NCI-H1105 (cell line): ENCODE measurements at places on chromosomes 7 and 10.
A peak's percentile ranks its signal among the peaks of the same experiment; 100 is the strongest.

GRCh38 chr7:133290676-133291333 lies 37.9 kb downstream of the EXOC4 start:
- DNase-seq, result no peak

DNA sequence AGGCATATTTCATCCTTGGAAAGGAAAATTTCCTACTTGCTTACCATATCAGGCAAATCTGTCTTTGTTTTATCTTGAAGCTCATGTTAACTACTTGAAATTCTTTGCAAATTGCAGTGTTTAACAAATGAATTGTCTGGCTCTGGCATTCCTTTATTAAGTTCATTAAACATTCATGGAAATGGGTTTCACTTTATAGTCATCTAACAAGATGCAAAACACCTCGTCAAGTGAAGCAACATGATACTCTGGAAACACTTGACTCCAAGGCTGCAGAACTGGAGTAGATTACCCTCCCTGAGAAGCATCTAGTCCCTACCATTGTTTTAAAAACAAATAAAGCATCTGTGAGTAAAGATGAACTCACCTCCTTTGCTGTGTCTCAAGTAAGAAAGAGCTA lies 1086.9 kb downstream of the NRG3 start:
- DNase-seq, result no peak

DNA sequence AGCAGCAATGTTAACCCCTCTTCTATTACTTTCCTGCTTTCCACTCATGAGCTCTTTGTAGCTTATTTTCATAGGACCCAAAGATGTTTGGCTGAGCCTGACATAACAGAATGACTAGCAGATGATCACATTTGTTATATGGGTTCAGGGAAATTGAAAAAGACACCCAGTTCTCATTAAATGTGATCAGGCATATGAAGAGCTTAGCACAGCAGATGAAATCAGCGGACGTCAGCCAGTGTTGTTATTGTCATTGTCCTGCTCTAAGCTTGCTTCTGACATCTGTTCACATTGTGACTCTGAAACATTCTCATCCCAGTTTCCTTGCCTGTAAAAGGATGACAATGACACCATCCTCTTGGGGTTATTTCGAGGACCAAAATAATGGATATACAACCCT lies 43.5 kb downstream of the FAM241B start:
- DNase-seq, result no peak

- DNase-seq, result no peak
These were observed 26.9 kb downstream of the MYPN start for GRCh38 chr10:68135922-68136792.

DNA sequence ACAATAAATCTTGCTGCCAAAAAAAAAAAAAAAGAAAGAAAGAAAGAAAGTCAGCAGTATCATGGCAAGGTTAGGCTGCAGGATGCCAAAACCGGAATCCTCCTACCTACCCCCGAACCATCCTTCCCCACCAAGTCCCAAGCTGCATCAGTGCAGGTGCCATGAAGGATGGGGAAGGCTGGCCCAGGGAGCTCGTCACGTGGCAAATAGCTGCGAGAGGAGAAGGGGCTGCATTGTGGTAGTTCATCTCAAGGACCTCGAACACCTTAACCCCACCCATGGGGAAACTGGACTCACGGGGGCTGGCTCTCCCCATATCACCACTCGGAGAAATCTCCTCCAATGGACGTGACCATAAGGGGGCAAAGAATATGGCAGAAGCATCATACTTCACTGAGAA lies 86.2 kb downstream of the TACC2 start:
- DNase-seq, result no peak

DNA sequence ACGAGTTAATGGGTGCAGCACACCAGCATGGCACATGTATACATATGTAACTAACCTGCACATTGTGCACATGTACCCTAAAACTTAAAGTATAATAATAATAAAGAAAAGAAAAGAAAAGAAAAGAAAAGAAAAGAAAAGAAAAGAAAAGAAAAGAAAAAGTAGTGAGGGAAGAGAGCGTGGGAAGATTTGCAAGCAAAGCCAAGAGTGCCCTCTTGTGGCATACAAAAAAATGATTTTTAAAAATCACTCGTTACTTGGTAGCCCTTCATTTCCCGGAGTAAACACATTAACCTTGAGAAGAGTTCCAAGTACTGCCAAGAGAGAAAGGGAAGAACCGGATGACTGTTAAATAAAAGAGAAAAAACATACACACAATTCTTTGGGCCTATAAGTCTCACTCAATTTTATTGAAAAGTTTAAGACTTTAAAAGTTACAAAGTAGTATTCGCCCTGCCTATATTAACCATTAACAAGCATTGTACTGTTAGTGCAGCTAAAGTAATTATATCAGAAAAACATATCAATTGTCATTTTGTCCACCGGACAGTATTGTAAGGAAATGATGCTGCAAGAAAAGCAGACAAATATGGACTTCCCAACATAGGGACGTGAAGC lies 6.2 kb upstream of the CH25H start:
- DNase-seq, result no peak

GRCh38 chr7:154200241-154200640 lies 148.0 kb downstream of the DPP6 start:
- no peak for DNase-seq

- DNase-seq, result no peak
These were observed 238.7 kb upstream of the PRSS58 start for GRCh38 chr7:142496545-142496991.

DNA sequence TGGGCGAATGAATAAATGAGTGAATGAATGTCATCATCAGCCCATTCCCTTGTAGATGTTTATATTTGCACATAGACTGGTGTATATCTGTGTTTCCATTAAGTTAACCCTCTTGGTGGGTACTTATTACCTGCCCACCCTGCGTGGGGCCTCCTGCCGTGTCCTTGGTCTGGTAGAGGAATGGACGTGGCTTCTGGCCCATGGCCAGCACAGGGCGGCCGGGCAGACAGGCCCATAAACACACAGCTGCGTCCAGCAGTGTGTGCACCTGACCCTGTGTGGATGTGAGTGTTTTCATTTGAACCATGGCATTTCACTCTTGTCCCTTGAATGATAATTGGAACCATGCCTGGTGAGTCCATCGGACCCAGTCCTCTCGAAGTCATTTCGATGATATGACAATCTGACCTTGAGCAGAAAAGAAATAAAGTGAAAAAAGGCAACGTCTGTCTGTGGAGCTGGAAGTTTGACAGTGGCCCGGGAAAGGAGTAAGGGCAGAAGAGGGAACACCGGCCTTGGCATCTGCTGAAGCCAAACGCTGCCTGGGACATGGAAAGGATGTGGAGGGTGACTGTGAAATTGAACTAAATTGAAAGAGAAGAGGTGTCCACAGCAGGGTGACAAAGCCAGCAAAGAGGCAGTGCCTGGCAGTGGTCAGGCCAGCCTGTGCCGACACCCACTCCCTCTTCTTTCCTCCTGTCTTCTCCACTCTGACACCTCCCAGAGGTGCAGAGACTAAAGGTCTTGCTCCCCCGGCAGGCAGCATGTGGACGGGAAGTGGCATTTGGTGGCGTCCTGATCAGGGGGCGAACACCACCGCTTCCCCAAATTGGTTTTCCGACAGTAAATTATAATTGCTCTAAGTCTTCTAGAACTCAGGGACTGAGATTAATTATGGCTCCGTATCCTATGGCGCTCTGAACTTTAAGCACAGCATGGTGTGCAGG lies 199.0 kb upstream of the ZMIZ1 start:
- DNase-seq, result no peak

- DNase-seq, result no peak
These were observed 92.2 kb downstream of the PLCE1 start for GRCh38 chr10:94085766-94086437.

- DNase-seq, result no peak
These were observed 96.0 kb downstream of the DOCK4 start for GRCh38 chr7:112110175-112110574.

DNA sequence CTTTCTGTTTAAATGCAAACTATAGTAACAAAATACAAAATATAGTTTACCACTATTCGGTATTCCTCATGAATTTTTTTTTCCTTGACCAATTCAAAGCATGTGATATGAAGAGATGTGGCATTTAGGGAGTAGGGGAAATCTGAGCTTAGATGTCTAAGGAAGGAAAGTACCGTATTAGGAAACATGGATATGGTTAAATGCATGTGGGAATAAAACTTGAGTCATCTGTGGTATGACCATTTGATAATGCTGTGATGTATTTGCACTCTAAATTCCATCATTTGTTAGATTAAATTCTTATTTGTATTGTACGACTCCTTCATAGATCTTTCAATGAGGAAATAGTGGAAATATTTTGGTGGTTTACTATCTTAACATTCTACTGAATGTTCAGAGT lies 19.7 kb downstream of the AHR start:
- DNase-seq, result no peak

- no peak for DNase-seq
These were observed 4.1 kb downstream of the EMX2 start for GRCh38 chr10:117546581-117547015.

GRCh38 chr7:4040109-4040928 lies 641.8 kb upstream of the FOXK1 start:
- DNase-seq, result no peak

DNA sequence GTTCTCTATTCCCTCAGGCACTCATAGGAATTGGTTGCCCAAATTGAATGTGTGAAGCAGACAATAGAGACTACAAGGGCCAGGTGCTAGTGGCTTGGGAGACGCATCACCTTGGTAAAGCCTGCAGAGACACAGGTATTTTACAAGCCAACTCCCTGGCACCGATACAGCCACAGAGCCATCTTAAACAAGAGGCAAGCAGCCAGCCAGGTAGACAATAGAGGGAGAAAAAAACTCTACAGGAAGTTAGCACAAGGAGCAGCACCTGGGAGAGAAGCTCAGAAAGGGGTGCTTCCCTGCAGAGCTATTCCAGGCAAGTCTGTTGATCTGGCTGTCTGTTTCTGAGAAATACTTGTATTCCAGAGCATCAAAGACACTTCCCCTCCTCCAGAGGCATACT lies 43.0 kb upstream of the CDK1 start:
- peak; percentile 27 for DNase-seq

DNA sequence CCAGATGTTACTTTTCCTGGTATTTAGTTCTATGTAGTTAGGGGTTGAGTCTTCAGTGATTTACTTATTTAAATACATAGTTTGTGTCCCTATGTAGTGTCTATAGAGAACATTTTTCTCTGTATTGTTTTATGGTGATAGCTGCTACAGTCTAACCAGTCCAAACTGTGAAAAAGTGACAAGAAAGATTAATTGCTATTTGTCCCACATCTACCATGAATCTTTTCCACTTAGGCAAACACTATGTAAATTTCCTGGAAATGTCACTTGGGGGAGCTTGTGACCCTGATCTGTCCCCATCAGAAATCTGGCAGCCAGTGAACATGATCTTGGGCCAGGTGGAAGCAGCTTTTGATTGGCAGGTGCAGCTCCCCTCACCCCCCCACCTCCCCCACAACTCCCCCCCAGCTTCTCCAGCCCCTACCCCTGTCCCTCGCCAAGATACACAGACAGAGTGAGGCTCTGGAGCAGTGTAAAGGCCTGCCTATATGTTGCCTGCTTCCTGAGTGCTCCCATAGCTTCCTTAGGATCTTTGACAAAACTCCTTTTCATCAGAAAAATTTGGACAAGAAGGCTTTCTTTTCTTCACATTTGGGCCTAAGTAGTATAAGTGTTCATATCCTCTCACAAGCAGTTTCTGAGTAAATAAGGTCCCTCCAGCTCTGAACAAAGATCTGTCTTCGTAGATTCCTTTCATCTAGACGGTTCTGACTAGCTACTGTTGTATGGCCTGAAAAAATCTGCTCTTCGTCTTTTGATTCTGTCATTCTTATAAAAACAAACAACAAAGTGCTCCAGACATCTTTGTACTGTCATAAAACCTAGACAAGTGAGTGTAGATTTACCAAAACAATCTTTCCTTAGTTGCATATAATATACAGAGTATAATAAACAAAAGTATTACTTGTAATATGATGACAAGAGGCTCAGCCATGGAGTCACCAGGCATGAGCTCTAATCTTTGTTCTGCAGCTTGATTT lies 31.5 kb upstream of the SLC13A1 start:
- no peak for DNase-seq

DNA sequence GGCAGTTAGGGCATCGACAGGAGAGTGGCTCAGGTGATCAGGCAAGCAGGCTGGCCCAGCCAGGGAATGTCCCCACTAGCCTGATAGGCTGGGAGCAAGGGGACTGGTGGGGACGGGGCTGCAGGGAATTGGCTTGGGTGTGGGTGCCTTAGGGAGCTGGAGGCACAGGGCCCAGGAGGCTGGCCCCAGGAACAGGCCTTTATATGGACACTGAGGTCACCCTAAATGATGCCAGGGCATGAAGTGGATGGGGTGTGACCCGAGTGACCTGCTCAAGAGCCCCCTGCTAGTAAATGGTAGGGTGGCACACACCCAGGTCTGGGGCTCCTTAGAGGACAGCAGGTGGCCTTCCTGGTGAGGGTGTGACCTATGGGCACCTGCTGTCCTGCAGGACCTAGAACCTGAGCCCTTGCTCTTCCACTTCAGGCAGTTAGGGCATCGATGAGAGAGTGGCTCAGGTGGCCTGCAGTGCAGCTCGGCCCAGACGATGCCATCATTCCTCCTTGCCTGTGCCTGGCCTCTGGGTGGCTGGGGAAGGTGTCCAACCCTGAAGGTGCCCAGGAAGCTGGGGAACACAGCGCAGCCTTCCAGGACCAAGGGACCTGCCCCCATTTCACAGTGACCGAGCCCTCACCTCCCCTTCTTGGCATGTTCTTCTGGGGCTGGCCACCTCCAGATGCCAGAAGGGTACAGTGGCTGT lies 51.7 kb upstream of the LEP start:
- no peak for DNase-seq
